Lower lobe of right lung (tissue), 2 donors: ENCODE measurements at places on chromosomes 3 and 15. TPM values are rescaled to one million over a fixed set of nuclear protein-coding genes. Genes with fewer than 3 reads are reported as not detected.

GRCh38 chr15:92947071-92947730, 47.1 kb downstream of the CHD2 start:
- no peak for DNase-seq

GRCh38 chr15:62138124-62138523, 27.0 kb downstream of the C2CD4B start:
- no peak for DNase-seq

DNA sequence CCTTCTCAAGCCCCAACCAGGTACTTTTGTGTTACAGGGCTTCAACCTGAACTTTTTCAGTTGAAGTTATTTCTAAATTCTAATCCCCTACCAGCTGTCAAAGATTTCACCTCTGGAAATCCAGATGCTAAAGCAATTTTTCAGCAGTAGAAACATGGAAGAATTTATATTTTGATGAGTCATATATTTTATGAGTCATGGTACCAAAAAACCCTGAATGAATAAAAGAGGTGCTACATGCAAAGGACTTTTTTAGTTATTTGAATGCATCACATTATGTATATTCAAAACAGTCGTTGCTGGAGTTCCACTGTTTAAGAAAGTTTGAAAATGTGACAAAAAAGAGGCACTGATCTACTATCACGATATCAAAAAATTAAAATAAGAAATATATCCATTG, 96.0 kb upstream of the ZNF385D start:
- no peak for DNase-seq

- DNase-seq: no peak
These were observed 435.9 kb upstream of the RBMS3 start for GRCh38 chr3:28845006-28845324.

- no peak for DNase-seq
These were observed 10.6 kb downstream of the TPM1 start for GRCh38 chr15:63052961-63053698.

DNA sequence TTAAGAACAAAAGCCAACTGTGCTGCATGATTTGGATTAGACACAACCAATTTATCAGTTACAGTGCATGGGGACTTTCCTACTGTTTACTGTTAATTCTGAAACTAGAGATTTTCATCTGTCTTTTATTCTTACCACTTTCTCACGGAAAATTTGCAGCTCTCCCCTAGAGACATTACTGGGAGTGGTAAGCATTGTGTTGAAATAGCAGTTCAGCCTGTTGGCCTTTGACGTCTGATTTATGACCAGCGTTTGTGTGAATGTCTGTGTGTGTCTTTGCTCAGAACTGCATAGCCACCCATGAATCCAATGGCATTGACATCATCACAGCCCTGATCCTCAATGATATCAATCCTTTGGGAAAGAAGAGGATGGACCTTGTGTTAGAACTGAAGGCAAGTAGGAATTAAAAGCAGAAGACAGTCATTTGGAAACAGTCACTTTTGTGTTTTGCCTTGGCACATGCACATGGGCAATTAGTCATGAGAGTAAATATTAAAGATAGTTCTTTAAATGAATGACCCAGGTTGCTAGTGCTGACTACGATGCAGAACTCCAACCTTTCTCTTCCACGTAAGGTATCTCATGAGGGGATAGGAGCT, 202.2 kb upstream of the BHLHE40 start:
- no peak for DNase-seq

DNA sequence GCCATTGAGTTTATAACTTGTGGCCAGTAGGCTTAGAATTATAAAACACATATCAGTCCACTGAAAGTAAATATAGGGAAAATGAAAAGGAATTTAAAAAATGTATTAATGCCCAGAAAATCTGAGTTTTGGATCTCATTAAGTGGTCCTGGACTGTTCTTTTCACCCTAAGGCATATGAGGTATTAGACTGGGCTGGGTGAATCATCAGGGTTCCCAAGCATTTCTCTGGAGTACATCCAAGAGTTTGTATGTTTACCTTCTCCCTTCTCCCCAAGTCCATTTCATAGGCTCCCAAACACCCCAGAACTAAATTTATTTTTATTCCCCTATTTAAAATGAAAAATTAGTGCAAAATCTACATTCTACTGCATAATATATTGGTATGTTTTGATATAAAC, 31.9 kb upstream of the SPTSSB start:
- no peak for DNase-seq

DNA sequence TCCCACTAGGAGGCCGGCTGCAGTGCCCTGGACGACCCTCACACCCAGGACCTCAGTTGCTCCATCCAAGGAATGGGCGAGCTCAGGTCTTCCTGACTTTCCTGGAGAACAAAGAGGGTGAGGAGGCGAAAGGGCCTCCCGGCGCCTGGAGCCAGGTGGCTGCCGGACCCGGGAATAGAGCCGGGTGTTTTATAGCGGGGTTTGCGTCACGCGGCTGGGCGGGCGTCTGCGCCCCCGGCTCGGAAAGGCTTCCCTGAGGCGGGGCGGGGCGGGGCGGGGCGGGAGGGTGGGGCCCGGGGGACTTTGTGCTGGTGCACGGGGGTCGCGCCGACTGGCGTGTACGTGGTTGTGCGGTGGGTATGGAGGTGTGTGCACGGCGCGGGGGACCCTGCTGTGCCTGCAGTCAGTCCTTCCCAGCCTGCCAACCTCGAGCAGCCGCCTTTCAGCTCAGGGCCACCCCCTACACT, 4.6 kb upstream of the PRKCD start:
- peak; percentile 78 for DNase-seq

GRCh38 chr3:189513281-189514117, 117.7 kb upstream of the TP63 start:
- DNase-seq: no peak

GRCh38 chr3:2950159-2950558, 160.0 kb downstream of the IL5RA start:
- DNase-seq: no peak

DNA sequence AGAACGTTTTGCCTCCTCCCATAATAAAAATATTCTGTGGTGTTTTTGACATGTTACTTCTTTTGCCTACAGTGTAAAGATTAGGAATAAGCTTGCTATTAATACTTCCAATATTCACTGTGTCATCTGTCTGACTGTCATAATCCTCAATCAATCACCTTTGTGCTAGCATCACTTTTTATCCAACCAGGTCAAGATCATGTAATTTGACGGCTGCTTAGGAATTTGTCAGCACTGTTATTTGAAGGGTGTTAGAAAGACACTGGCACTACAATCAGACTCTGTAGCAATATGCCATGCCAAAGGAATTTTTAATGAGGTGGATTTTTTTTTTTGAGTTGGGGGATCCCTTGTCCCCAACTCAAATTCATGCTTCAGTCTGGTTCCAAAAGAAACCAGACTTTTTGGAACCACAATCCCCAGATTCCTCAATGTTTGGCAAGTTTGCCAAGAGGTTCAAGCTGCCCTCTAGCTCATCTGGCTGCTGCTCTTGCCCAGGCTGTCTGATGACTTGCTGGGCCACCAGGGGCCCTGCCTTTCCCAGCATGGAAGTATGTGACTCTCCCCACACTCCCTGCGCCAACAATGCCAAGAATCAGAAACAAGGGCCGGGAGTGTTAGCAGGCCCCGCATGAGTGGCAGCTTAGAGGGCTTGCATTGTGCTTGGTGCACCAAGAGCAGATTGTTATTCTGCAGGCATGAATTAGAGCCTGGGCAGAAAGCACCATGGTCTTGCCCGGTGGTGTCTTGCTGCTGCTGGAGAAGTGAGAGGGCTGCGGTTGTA, 58.6 kb upstream of the TSC22D2 start:
- DNase-seq: peak; percentile 68

DNA sequence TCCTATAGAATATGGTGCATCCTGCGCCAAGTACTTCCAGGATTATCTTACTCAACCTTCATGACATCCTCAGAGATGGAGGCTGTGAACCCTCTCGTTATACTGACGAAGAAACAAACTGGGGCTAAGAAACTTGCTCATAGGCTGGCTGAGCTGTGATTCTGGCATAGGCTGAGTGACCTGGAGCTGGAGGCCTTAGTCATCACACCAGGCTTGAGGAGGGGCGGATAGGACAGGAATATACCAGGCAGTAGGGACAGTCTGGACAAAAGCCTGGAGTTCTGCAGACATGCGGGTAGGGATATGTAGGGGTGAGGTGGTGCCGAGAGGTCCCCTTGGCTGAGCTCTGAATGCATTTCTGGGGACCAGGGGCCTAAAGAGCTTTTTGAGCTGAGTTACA, 18.1 kb downstream of the HEMK1 start:
- no peak for DNase-seq

GRCh38 chr15:37015035-37015434, 85.3 kb downstream of the MEIS2 start:
- no peak for DNase-seq

- DNase-seq: no peak
These were observed 257.4 kb upstream of the CBLB start for GRCh38 chr3:106126067-106126845.

DNA sequence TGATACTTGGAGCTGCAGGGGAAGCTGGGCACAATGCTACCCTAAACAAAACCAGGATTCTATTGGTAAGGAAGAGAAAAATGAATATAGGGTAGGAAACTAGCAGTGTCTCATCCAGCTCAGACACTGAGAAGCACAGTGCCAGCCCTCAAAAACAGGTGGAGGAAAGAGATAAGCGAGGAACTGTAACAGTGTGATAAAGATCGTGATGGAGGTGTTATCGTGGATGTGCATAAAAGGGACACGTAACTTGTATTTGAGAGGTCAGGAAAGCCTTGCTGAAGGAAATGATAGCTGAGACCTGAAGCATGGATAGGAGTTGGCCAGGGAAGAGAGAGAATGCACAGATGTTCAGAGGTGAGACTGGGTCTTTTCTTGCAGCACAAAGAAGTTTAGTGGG, 27.4 kb downstream of the MIX23 start:
- DNase-seq: no peak

GRCh38 chr15:59555696-59556095, 55.9 kb upstream of the GCNT3 start:
- DNase-seq: no peak

- DNase-seq: no peak
These were observed 8.5 kb downstream of the CALML4 start for GRCh38 chr15:68196445-68197169.

DNA sequence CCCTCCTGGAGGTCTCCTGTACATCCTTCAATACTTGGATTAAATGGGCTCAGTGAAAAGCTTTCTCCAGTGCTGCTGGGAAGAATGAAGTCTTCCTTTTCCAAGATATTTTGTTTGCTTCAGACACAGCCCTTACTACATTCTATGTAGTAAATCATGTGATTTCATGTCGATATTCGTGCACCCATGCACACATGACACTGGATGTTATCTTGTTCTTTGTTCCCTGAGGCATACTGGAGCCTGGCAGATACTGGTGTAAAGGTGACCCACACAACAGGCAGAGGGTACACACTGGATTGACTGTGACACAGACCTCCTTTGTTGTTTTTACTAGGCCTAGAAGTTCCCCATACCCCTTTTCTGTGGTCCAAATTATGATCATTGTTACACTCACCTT, 40.3 kb upstream of the ATP2C1 start:
- no peak for DNase-seq

DNA sequence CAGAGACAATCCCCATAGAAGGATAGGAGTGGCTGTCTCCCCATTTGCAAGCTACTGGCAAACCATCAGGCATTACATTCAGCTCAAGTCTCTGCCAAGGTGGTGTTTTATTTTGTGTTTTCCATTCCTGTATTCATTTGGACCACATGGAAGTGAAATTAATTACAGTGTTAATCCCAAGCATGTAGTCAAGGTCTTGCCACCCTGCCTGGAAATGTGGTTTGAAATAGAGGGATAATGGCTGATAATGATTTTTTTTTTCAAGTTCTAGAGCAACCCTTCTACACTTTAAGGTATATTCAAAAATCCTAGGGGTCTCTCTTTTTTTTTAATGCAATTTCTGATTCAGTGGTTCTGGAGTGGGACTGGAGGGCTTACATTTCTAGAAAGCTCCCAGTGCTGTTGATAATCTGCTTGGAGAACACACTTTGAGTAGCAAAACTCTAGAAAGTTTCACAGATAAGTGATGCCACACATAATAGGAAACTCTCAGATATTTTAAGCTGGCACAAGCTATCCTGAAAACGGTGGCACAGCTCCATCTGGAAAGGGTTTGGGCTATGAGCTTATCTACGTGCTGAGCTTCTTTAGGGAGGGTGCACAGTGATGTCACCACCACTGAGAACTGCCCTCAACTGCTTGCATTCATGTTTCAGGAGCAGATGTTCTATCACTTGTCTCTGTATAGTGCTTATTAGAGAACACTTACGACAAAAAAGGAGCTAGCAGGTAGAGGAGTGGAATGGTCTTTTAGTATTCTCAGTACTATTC, 140.1 kb upstream of the IL12A start:
- no peak for DNase-seq

DNA sequence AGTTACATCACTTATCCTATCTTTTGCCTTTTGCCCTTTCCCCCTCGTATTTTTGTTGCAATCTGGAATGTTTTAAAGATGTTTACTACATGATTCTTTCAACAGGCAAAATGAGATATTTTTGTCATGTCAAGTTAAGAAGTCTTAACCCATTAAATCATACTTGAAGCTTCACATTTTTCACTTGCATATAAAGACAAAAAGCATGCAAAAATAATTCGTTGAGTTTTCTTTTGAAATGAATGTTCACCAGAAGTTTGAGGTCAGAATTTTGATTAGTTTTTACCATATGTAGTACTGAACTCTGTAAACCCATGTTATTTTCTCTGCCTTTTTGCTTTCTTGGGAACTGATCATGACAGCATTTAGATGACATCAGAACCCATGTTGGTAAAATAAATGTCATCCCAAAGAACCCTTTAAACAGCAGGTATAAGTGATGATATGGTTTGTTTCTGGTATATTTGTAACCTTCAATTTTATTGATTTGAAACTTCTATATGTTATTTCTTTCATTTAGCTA, 188.5 kb downstream of the GHSR start:
- no peak for DNase-seq

- no peak for DNase-seq
These were observed 102.0 kb upstream of the GADL1 start for GRCh38 chr3:30996467-30996866.

DNA sequence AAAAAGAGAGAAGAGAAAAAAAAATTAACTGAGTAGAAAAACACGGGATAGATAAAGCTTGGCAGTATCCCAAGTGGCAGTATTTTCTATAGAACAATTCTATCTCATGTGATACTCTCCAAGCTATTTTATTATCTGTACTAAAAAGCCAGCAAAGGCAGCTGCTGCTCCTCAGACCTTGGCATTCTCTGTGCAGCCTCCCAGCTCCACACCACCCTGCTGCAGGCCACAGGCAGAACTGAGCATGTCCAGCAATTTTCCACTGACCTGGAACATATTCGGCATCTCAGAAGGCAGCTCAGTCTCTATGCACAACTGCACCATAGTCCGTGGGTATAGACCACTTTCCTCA, 1161.4 kb downstream of the IGSF11 start:
- DNase-seq: no peak

CYP1A2 gene
- not detected for total RNA-seq

BTLA gene
- 0.86 TPM for total RNA-seq

FBXW12 gene
- total RNA-seq: not detected

CEMIP gene
- 7.3 TPM for total RNA-seq

COMMD4 gene
- total RNA-seq: 59.0 TPM

CCDC54 gene
- total RNA-seq: not detected

RTP3 gene
- not detected for total RNA-seq

EHD4 gene
- total RNA-seq: 35.0 TPM

QTRT2 gene
- total RNA-seq: 22.2 TPM

KNG1 gene
- total RNA-seq: not detected

POC1A gene
- 2.7 TPM for total RNA-seq

PLSCR5 gene
- not detected for total RNA-seq

ADGRG7 gene
- total RNA-seq: not detected

OGG1 gene
- total RNA-seq: 21.5 TPM

HRG gene
- not detected for total RNA-seq

PDIA5 gene
- total RNA-seq: 29.3 TPM

VPS8 gene
- 84.7 TPM for total RNA-seq

ILDR1 gene
- 8.3 TPM for total RNA-seq

GAP43 gene
- not detected for total RNA-seq

GOLGA8T gene
- total RNA-seq: not detected
